ENCODE measurements at places on chromosomes 11 and 22. TPM values are rescaled to one million over a fixed set of nuclear protein-coding genes. Genes with fewer than 3 reads are reported as not detected.
A peak's percentile ranks its signal among the peaks of the same experiment; 100 is the strongest.

GRCh38 chr22:29521526-29521925, 32.0 kb downstream of the THOC5 start:
- DNase-seq, result no peak

- DNase-seq, result no peak
Measured at GRCh38 chr11:113419454-113420003, 31.9 kb downstream of the ANKK1 start.

DNA sequence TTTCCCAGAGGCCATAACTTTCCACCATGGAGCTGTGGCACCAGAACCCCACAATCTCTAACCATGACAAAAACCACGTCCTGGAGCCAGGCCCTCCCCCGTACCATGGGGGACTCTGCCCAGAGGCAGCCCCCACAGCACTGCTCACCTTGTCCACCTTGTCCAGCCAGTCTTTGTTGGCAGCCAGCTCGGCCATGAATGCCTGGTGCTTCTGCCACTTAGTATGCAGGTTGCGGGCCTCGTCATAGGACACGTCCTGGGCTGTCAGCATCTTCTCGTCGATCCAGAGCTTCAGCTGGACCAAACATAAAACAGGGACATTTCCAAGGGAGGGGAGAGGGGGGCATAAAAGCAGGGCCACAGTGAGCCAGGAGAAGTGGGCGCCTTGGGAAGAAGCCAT, 20.8 kb upstream of the RBM4B start:
- DNase-seq, result no peak

DNA sequence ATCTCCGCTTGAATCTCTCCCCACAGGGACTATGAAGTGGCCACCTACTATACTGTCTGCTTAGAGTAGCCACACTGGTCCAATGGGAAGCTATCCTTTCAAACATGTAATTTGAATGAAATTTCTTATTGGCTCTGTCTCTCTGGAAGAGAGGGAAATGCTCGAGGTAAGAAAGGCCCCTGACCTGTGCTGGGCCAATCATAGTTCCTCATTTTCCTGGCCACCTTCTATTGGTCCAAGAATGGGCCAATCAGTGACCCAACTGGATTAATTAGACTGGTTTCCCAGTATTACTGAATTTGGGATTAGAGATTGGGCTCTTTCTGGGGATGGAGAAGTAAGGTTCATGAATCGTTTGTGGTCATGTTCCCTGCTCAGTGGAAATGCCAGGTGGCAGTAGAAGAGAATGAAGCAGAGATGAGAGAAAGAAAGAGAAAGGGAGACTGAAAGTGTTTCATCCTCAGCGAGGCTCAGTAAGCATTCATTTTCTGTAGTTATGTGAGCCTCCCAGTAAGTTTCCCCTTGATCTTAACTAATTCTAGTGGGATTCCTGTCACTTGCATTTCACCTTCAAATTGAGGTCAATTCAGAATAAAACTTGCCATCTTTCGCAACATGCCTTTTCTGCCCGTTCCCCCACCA, 8.4 kb upstream of the MMP20 start:
- DNase-seq, result no peak

- no peak for DNase-seq
Measured at GRCh38 chr22:39926753-39927152, 25.9 kb downstream of the GRAP2 start.

DNA sequence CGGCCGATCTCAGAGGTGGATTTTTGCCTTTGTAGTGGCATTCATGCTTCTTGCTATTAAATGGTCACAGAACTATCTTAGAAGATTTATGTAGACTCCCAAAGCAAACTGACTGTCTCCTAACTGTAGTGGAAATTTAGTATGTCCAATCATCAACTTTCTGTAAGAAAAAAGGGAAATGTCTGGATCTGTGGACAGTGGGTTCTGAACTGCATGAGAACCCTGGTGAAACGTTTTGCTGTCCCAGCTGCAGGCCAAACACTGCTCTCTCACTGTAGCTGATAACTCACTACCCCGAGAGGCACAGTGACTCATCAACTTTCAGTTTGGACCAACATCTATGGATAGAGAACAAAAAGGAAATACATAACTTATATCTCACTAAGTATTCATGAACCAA, 387.1 kb downstream of the SOX6 start:
- no peak for DNase-seq

DNA sequence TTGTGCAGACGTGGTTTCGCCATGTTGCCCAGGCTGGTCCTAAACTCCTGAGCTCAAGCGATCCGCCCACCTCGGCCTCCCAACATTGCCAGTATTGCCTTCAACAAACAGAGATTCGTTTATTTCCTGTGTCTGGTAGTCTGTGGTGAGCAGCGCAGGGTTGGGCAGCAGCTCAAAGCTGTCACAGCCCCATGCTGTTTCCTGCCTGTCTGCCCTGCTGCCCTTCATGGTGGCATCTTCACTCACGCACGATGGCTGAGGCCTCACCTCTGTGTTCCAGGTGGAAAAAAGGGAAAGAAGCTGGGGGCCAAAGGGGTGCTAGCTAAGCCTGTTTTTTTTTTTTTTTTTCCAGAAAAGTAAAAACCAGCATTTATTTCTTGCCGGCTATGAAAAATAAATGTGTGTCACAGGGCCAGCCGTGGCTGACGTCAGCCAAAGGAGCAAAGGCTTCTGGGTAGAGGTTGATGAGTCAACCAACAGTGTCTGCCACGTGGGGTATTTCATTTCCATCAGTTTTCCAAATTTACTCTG, 28.8 kb downstream of the TBC1D22A start:
- no peak for DNase-seq

- DNase-seq, result no peak
Measured at GRCh38 chr11:126139111-126140091, 72.0 kb downstream of the RPUSD4 start.

- no peak for DNase-seq
Measured at GRCh38 chr11:36086366-36086765, 142.5 kb downstream of the LDLRAD3 start.

DNA sequence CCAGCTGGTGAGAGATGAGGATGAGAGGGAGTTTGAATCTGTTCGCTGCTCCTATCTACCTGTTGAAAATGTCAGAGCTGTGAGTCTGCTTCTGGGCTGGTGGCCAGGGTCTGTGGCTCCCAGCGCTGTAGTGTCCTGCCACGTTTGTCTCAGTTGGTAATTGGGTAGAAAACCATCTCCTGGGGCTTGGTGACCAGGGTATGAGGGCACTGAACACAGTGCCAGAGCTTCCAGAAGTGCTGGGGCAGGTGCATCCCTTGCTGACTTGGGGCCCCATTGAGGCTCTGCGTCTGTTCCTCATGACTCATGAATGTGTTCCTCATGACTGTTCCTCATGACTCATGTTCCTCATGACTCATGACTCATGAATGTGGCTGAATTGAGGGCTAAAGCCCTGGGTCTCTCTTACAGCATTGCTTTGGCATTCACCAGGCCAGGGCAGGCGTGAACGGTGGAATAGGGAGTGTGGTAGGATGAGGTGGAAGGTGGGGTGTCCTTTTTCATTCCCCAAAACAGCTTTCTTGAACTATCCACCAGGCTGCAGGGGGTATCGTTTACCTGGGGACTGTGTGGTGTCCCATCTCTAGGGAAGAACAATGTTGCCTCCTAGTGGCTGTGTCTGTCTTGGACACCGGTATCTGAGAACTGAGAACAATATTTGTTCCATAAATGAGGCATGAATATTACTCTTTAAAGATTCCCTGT, 139.5 kb downstream of the COMMD9 start:
- DNase-seq, result peak; percentile 34

GRCh38 chr11:19740586-19740985, 27.9 kb downstream of the NAV2 start:
- no peak for DNase-seq

- DNase-seq, result no peak
Measured at GRCh38 chr11:20070459-20070858, 89.8 kb downstream of the DBX1 start.

- no peak for DNase-seq
Measured at GRCh38 chr22:24186352-24186740, 5.1 kb downstream of the SUSD2 start.

DNA sequence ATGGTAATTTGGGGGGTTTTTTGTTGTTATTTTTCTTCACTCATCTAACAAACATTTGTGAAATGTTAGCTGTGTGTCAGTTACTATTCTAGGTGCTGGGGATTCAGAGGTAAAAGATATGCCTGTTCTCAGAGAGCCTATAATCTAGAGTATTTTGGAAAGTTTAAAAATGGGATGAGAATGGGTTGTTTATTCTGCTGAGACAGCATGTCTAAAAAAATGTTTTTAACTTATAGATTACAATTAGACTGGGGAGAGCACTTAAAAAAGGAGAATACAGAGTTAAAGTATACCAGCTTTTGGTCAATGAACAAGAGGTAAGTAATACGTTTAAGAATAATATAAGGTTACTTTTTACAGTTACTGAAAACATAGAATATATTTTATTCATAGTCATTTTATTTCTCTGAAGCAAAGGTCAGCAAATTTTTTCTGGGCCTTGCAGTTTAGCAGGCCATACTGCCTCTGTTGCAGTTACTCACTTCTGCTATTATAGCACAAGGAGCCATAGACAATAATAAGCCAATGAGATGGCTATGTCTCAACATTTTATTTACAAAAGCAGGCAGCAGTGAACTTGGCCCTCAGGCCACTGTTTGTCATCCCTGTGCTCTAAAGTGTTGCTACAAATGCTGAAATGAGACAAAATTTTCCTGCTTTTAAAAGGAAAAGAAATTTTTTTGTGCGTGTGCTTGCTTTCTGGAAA, 60.0 kb downstream of the DKK3 start:
- DNase-seq, result no peak

DNA sequence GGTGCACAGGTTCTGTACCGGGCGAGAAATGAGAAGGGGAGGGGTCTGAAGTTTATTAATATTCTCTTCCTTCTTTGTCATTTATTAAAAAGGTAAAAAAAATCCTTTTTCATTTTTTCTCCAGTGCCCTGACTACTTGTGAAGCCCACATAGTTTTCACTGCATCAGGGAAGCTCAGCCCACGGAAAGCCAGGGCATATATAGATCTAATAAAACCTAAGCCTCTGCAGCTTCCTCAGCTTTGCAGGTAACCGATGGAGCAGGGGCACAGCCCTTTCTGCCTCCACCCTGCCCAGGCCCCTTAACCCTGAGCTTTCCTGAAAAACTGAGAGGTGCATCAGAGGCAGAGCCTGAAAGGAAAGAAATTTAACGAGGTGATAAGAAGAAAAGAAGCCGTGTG, 140.1 kb downstream of the NXPE2 start:
- no peak for DNase-seq

DNA sequence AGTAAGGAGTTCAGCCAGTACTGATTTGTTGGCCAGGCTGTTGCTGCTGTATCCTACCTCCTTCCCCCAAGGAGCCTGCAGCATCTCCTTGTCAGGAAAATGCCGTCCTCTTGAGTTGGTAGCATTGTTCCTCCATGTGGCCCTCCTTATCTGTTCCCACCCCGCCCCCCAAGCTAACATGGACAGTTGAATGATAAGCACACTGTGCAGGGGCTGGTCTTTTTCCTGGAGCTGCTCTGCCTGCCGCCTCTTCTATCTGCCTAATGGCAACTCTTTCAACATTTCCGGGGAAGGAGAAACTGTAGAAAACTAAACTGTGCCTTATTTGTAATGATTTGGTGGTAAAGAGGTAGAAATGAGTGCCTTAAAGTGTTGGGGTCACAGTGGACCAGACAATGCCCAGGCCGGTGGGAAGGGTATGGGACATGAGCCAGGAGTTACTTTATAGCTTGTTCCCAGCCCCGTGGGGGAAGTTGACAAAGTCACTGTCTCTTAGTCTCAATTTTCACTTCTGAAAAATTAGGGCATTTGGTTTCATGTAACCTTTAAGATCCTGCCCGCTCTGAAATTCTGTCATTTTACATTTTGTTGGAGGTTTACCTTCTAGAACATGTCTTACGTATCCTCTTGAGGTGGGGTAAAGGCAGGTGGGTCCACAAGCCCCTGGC, 4.5 kb downstream of the FAM118A start:
- no peak for DNase-seq

DNA sequence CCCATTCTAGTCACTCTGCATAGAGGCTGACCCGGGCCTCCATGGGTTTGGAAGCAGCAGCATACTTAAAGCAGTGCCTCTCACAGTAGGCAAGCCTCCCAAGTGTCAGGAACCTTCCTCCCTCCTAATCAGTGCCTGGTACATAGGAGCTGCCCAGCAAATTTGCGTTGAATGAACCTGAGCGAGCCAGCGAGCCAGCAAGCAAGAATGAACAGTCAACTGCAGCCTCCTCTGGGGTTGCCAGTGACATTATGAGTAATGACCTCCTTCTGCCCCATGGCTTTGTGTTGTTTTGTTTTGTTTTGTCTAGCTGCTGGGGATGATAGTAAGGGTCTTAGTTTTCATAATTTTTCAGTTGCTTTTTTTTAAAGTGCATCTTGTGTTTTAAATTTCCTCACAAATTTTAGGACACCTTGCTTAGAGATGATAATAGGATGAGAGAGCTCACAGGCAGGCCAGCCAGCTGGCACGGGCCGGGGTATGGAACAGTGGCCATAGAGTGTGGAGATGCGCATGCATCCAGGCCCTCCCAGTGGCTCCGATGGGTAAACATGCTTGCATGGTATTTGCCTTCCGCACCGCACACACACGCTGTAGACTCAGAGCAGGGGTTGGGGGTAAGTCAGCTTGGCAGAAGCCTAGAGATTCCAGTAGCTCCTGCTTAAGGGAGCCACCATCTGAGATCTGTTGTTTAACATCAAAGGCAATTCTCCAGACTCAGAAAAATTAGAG, 36.1 kb downstream of the TTC12 start:
- no peak for DNase-seq

DNA sequence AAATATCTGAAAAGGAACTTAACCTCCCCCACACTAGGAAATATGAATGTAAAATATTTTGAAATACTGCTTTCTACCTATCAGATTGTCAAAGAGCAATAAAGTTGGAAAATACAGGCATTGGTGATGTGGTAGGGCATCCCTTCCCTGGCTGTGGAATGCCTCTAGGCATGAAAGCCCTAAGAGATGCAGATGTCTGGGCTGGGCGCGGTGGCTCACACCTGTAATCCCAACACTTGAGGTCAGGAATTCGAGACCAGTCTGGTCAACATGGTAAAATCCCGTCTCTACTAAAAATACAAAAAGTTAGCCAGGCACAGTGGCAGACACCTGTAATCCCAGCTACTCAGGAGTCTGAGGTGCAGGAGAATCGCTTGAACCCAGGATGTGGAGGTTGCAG, 22.0 kb downstream of the ARAP1 start:
- no peak for DNase-seq

DNA sequence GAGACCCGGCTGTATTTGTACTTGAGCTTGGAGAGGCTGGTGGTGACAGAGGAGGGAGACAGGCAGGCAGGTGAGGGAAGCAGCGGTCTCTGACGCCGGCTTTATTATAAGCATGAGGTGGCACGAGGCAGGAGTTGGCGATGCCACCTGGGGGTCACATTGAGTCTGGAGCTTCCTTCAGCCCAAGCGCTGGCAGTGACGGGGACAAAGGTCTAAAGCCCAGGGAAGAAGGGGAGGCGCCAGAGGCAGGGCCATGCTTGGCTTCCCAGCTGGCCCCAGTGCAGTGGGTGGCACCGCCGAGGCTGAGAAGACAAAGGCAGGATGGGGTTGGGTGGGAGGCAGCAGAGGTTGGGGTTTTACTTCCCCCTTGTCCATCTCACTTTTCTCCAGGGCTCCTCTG, 4.5 kb downstream of the FXYD2 start:
- no peak for DNase-seq

GRCh38 chr11:126403658-126404057, 48.2 kb downstream of the ST3GAL4 start:
- DNase-seq, result no peak

Gene SHISA8
- 2.2 TPM for total RNA-seq

Gene PHF21B
- total RNA-seq, result 90.6 TPM

Gene KRTAP5-10
- total RNA-seq, result not detected

Gene C11orf91
- 0.22 TPM for total RNA-seq

Gene PKP3
- total RNA-seq, result 21.4 TPM

Gene OR8A1
- total RNA-seq, result not detected

Gene SOX6
- 0.62 TPM for total RNA-seq

Gene RAB36
- total RNA-seq, result 1.1 TPM

Gene MAJIN
- total RNA-seq, result not detected
